ENCODE measurements at places on chromosomes 3 and 15.

DNA sequence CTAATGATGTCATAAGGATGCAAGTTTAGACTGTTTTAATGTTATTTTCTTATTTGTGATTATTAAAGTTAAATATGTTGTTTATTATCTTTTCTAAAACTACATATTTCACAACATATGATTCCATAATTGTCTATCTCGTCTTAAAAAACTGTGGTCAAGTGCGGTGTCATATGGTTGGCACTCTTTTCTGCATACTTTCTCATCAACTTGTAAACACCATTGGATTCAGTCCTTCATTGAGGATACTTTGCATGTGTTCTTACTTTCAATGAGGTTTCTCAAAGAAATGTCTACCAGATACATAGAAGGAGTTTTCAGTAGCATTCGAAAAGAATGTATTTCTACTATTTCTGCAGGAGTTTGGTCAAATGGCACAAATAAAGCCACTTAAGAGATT lies 22.0 kb upstream of the ALPK3 start:
- DNase-seq = no peak

DNA sequence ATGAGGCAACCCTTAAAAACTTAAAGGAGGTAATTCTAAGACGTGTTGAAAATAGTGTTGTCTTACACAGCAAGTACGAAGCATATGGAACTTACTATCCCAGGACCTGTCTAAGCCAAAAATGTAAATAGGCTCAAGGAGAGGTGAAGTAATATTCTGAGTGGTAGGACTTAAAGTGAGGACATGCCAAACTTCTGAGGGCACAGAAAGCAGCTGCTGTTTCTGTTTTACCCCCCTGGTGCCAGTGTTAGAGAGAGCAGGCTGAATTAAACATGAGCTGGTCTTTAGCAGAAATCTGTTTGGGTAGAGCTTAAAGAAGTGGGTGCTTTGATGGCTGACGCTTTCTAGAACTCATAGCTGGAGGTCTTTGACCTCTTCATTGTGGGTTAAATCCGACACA lies 149.7 kb upstream of the NPHP3 start:
- DNase-seq = no peak

DNA sequence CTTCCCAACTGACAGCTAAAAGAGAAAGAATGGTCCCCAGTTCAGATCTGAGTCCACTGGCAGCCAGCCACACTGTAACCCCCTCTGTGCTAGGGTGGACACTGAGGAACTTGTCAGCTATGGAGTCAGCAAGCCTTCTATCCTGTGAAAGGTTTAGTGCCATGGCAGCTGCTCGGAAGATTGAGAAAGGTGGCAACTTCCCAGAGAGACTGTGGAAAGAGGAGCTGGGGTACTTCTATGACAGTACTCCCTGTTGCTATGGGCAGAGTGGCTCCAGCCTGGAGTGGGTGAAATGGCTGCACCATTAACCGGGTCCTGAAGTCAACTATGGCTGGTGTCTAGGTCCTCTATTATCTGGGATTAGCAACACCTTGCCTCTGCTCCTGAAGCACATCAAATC lies 447.2 kb downstream of the EPHB1 start:
- DNase-seq = no peak

GRCh38 chr15:83129791-83130190 lies 22.3 kb downstream of the TM6SF1 start:
- DNase-seq = no peak

DNA sequence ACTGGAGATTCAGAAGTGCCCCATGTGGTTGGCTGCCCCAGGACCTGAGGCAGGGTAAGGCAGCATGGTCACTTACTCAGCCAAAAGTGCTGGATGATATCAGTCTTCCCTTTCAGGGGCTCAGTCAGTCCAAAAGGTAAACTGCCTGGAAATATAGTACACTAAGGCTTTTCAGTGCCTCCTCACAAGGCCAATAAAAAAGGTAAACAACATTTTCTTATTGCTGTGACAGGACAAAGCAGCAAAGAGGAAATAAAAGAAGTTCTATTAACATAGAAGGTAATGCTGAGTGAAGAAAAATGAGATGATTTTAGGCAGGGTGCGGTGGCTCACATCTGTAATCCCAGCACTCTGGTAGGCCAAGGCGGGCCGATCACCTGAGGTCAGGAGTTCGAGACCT lies 66.5 kb upstream of the CDAN1 start:
- DNase-seq = no peak

- no peak for DNase-seq
Observed at GRCh38 chr15:89364741-89365450, 30.3 kb upstream of the POLG start.
